Camera-type eye (tissue), 1 donor: ENCODE measurements at places on chromosomes 16 and 17. TPM values are rescaled to one million over a fixed set of nuclear protein-coding genes. Genes with fewer than 3 reads are reported as not detected.

Gene GCGR
- total RNA-seq: 0.27 TPM

Gene NPIPB13
- total RNA-seq: not detected

Gene CD300A
- 1.8 TPM for total RNA-seq

Gene CACNA1G
- 23.5 TPM for total RNA-seq

Gene TEX14
- 0.71 TPM for total RNA-seq

Gene CIAPIN1
- total RNA-seq: 54.2 TPM
